RPMI8226 (cell line): ENCODE measurements at places on chromosomes 5 and 9.

DNA sequence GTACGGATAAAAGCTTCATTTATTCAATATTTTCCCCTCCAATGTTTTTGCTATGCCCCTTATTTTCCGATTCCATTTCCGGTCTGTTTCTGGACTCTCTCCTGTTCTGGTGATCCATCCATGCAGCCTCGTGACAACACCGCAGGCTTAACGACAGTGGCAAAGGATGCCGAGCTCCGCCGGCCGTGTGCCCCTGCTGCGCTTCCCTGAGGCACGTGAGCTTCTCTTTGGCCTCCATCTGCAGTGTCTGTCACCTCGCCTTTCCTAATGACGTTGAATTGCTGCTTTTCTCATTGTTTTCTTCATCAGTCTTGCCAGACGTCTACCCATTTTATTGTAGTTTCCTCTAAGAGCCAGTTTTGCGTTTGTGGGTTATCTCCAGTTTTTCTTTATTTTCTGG, 28.7 kb downstream of the SURF6 start:
- no peak for DNase-seq

DNA sequence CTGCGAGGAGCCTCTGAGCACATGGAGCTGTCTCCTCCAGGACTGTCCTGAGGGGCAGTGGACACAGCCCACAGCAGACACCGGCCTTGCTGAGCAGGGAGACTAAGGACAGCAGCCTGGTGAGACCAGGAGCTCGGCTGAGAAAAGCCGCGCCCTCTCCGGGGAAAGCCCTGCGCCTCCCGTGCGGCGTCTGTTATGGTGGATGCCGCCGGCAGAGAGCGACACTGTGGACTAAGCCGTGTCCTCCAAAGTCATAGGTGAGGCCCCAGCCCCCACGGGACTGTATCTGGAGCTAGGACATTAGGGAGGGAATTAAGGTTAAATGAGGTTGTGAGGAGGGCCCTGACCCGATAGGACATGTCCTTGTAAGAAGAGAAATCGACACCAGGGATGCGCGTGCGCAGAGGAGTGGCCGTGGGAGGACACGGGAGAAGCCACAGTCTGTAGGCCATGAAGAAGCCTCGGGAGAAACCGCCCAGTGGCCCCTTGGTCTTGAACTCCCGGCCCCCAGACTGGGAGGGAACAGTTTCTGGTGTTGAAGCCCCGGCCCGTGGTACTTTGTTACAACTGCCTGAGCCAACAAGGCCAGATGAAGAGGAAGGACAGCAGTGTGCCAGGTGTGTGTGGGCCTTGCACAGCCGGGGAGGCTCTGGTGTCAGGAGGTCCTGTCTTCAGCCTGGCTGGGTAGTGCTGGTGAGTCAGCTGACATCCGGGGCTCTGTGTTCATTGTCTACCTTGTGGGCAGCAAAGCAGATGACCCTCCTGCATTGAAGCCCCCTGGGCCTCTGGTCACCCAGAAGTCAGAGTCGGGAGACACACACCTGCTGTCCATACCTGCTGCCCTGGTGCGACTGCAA, 22.1 kb downstream of the MRPL36 start:
- no peak for DNase-seq

DNA sequence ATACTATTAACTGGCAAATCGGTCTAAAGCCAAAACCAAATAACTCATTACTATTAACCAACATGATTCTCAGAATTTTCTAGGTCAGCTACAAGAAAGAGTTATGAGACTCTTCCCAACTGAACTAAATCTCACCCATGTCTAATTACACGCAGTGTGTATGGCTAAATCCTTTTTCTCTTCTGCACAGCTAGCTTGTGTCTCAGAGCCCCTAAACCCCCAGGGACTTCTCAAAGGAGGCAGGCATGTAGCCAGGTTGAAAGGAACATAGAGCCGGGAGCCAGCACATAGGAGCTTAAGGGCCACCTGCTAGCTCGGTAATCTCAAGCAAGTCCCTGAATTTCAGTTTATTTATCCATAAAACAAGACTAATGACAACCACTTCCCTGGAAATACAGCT, 2.2 kb upstream of the GZMK start:
- DNase-seq = no peak

DNA sequence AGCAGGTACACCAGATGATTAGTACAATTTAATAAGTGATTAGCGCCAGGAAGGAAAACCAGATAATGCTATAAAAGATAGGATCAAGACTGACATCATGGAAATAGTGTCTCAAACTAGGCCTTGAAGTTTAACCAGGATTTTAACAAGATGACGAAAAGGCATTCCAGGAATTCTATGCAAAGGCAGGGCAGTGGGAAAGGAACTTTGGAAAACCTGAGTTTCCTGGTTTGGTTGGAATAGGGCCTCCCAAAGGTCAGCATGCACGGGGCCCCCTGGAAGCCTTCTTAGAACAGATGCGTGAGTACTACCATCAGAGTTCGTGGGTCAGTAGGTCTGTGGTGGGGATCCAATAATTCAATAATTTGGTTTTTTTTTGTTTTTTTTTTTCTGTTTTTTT, 935.2 kb upstream of the DMAC1 start:
- DNase-seq = no peak

- no peak for DNase-seq
These were observed 34.7 kb downstream of the INSL4 start for GRCh38 chr9:5265939-5266338.

DNA sequence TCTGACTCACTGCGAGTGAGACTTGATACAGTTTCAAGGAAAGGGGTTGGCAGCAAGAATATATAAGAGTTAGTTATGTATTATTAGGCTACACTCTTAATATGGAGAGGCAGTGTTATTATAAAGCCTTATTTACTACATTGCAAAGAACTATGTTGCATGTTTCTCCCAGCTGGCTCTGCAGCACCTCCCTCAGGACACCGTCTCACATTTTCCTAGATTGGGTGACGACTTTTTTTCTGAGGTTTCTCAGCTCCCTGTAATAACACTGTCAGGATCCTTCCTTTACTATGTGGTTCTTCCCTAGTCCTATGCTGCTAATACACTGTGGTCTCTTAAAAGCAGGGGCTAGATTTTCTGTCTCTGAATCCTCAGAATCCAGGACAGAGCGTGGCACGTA, 153.7 kb downstream of the INSYN2B start:
- DNase-seq = no peak

- no peak for DNase-seq
These were observed 526.1 kb upstream of the CDH18 start for GRCh38 chr5:20514145-20514544.

DNA sequence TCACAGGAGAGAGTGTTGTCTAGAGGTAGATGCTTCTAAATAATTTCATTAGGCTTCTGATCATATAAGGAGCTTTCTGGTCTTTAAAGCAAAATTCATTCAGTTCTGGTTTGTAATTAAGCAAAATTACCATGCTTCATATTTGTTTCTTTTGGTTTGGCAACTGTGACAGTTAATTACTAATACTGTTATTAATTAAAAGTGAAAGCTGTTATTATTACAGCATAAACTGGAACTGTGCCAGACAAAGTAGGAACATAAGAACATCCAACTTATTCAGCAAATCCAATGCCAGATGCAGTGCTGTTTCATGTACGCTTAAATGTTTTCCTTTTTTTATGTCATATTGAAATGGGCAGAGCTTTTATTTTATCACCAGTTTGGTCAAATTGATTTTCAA, 70.4 kb upstream of the DAB2 start:
- no peak for DNase-seq

DNA sequence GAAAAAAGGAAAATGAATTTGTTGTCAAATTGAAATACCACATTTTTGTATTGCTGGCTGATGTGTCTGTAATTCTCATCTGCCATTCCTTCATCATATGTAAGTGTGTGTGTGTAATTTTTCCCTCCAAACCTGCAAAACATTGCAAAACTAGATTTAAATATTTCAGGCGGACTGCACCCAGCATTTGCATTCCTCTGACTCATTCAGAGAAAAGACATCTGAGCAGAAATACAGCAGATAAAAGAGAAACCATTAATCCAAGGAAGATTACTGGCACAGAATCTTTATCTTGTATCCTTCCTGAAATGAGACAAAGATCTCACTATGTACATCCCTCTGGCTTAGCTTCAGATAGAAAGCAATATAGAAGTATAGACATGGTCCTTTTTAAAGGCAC, 275.3 kb downstream of the TMEM38B start:
- DNase-seq = no peak

DNA sequence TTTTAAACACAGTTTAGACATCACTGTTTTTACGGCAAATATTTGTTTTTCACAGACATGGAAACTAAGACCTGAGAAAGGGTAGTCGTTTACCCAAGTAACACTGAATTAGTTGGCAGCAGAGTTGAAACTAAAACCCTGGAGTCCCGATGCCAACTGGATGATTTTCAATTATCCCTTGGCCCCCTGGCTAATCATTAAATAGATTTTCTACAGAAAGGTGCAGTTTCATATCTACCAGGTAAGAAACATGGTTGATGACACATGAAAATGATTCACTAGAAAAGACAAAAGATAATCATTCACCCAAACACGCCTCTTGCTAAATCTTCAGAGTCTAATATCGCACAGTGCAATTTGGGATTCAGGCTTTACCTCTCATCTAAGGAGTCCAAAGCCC, 136.9 kb downstream of the SEMA5A start:
- no peak for DNase-seq

GRCh38 chr9:98214811-98215210, 22.4 kb upstream of the CORO2A start:
- DNase-seq = no peak

DNA sequence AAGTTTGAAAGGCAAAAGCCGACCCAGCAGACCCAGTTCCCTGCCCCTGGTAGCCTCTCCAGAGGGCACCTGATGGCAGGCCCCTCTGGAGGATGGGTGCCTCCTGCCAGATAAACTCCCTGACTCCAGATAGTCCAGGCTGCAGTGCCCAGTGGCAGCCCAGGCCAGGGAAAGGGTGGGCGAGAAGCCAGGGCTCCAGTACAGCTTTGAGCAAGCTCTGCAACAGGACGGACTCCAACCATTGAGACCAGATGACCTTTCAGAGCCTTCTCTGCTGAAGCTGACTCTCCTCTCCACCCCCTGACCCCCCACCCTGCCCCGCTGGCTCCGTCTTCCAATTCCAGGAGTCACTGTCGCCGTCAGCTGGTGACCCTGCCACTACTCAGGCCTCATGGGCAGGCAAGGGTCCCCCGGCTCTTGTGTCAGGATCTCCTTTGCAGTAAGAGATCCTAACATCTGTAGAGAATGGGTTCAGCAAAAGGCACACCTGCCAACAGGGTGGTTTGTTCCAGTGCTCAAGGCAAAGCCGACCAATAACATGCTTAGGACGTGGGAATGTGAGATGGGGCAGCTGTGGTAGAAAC, 15.5 kb upstream of the FCN1 start:
- DNase-seq = no peak

GRCh38 chr9:89436326-89436725, 61.6 kb downstream of the SEMA4D start:
- no peak for DNase-seq
